ENCODE measurements at places on chromosomes 6 and 20. TPM values are rescaled to one million over a fixed set of nuclear protein-coding genes. Genes with fewer than 3 reads are reported as not detected.

DNA sequence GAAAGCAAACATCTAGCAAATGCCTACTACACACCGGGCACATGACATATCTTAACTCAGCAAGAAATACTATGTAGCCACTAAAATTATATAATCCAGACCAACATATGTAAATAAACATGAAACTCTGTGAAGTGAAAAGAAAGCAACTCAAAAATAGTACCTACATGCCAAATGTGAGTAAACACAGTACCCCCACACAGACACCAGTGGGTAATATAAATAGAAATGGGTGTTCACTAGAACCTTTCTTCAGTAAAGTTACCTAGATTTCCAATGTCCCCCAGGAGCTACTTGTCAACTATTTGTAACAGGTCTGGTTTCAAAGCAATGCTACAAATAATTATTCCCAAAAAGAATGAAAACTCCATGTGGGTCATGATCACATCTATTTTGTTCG is 25.5 kb downstream of the TRERF1 start:
- no peak for DNase-seq

DNA sequence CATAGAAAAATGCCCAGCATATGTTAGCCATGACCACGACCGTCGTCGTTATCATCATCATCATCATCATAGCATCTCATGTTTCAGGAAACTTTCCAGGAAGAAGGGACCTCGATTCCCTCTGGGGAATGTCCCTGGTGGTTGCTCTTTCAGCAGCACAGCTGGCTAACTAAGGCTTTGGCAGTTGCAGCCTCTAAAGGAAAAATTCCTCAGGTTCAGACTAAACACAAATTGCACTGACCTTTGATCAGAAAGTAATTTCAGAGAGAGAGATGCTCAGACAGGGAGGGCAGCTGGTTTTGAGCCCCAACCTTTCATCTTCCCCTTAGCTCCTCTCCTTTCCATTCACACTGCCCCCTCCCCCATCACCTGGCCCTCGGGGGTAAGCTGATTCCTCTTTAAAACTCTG is 5.6 kb upstream of the CFB start:
- peak; percentile 72 for DNase-seq

DNA sequence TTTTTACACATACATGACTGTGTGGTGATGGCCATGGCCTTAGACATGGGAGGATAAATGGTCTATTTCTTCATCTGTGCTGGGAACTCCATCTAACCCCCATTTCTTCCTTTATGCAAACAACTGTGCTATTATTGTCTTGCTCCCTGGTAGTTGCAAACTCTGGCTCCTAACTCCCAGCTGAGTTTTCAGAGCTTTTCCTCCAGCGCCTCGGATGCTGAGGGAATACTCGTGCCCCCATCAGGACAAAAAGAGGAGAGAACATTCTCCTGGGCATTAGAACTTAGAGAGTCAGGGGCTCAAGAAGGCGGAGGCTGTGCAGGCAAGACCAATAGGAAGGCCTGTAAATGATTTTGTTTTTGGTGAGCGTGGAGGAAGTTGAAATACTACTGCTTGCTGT is 2.1 kb downstream of the DAAM2 start:
- DNase-seq: no peak

DNA sequence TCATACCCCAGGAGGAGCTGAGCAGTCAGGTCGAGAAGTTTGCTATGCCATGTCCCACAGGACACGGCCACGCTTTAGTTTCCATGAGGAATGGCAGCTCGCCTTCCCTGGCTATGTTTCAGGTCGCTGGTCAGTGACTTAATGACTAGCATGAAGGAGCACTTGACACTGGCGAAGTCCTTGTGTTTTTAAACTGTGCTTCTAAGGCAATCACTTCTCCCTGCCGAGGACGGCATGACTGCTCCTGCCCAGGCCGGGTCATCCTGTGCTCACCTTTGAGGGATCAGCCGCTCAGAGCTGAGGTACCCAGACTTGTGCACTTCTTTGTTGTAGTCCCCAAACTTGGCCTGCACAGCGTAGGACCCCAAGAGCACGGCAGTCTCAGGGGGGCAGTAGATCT is 34.1 kb downstream of the EZR start:
- DNase-seq: no peak

- no peak for DNase-seq
These were observed 33.8 kb upstream of the RNF8 start for GRCh38 chr6:37319856-37320480.

DNA sequence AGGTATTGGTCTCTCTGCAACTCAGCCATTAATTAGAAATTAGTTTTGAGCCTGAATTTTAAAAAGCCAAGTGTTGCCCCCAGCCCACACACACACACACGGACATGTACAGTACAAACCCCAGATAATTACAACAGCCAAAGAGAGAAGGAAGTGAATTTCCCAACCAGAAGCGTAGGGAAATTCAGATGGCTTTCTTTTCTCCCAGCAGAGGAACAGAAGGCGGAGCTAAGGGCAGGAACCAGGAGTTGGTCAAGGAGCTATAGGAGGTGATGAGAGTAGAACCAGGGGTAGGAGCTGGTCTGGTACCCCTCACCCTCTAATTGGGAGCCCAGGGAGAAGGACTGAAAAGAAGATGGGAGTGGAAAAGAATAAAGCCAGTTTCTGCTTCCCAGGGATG is 3.9 kb upstream of the ZBTB9 start:
- no peak for DNase-seq

DNA sequence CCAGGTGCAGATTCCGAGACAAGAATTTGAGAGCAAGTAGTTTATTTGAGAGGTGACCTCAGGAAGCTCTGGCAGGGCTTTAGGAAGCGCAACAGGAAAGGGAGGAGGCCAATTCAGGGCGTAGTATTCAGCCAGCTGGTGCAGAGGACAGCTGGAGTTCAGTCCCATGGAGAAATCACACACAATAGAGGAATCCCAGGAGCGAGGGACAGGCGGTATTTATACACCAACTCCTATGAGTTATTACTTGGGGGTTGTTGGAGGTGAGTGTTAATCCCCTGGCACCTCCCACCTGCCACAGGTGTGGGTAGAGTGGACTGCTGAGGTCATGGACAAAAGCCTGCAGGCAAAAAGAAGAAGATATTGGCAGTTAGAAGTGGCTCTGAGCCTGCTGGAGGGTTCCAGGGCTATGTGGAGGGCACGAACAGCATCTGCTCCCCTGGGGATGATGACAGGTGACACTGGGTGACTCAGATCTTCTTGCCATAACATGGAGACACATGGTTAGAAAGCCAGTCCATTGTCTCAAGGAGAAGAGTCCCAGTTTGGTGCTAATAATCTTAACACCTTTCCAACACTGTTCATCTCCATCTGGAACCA is 13.9 kb upstream of the SULF2 start:
- peak; percentile 58 for DNase-seq

- DNase-seq: no peak
These were observed 6.1 kb downstream of the PDRG1 start for GRCh38 chr20:31945785-31946184.

DNA sequence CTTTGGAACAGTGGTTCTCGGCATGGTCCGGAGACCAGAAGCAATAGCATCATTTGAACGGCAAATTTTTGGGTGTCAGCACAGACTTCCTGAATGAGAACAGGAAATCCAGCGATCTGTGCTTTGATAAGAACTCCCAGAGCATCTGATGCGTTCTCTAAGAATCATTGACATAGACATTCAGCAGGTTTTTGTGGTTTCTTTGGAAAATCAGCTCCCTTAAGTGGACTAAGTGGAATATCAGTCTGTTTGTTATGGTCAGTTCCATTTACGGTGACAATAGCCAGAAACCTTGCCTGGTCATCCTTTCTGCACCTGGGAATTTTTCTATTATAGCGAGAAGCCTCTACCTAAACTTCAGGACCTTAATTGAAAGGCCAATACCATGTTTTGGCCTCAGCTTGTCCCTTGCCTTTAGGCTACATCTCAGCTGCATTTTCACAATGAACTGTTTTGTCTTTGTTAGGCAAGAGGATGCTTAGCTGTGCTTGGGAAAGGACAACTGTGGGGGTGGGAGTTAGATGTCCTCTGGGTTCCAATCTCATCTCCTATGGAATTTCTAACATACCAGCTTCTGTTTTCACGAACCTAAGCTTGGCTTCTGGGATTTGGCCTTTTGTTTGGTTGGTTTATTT is 299.7 kb downstream of the CDKAL1 start:
- no peak for DNase-seq

GRCh38 chr6:36809941-36810803 is 29.1 kb downstream of the CPNE5 start:
- DNase-seq: no peak

DNA sequence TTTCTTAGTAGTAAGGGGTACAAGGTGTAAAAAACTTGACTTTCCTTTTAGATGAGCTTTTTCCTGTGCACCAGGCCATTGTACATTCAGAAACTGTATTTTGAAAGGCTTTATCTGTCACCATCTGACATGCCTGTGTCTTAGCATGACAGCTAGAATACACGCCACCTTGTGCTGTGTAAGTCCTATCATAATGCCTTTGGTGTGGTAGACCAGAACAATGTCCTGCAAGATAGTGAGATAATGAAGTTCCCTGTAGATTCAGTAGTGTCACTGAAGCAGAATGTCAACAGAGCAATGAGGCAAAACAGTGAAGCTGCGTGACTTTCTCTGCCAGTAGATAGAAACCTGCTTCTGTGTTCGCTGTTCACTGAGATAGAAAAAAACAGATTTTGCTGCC is 105.8 kb downstream of the JAG1 start:
- no peak for DNase-seq

- peak; percentile 68 for DNase-seq
These were observed 19.6 kb downstream of the SOBP start for GRCh38 chr6:107509506-107509905.

GRCh38 chr6:143575901-143576426 is 64.4 kb upstream of the FUCA2 start:
- DNase-seq: no peak

GRCh38 chr20:37346236-37346534 is 245 bp downstream of the SRC start:
- DNase-seq: no peak

GRCh38 chr6:156857573-156857972 is 80.4 kb downstream of the ARID1B start:
- no peak for DNase-seq

GRCh38 chr20:37980876-37981275 is 52.4 kb downstream of the TTI1 start:
- DNase-seq: no peak

GRCh38 chr6:77456531-77457248 is 6.6 kb downstream of the HTR1B start:
- no peak for DNase-seq

DNA sequence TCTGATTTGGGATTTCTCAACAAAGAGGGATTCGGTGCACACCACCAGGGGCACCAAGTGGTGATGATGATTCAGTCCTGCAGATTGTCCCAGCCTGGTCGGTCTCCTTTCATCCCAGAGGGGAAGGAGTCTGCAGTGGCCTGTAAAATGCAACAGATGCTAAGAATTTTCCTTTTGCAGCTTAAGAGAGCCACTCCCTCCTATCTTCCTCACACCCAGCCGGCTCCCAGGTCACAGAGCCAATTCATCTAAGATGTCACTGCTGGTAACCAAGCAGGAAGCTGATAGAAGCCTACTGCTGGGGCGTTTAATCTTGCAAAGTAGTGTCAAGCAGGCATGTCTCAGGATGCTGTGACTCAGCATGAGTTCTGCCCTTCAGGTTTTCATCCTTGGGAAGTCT is 203.8 kb upstream of the LRFN2 start:
- no peak for DNase-seq

DNA sequence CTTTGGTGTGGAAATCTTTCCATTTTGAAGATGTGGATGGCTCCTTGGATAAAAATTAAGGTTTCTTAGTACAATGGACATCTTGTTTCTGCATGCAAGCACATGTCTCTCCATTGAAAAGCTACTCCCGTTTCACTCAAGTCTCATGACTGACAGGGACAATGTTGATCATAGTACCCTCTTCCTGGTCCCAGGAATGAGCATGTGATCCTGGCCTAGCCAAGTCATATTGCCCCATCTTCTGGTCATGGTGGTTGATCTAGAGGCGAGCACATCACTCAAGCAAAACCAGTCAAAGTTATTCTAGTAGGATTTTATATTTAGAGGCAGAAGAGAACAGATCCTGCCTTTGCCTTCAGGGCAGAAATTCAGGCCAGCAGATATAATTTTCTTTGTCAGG is 12.2 kb upstream of the CBLN4 start:
- no peak for DNase-seq

- peak; percentile 19 for DNase-seq
These were observed 67.3 kb upstream of the E2F3 start for GRCh38 chr6:20334334-20334733.

GRCh38 chr6:100618351-100618671 is 153.6 kb upstream of the SIM1 start:
- DNase-seq: no peak

GRCh38 chr6:78629836-78630235 is 237.5 kb upstream of the IRAK1BP1 start:
- no peak for DNase-seq

DNA sequence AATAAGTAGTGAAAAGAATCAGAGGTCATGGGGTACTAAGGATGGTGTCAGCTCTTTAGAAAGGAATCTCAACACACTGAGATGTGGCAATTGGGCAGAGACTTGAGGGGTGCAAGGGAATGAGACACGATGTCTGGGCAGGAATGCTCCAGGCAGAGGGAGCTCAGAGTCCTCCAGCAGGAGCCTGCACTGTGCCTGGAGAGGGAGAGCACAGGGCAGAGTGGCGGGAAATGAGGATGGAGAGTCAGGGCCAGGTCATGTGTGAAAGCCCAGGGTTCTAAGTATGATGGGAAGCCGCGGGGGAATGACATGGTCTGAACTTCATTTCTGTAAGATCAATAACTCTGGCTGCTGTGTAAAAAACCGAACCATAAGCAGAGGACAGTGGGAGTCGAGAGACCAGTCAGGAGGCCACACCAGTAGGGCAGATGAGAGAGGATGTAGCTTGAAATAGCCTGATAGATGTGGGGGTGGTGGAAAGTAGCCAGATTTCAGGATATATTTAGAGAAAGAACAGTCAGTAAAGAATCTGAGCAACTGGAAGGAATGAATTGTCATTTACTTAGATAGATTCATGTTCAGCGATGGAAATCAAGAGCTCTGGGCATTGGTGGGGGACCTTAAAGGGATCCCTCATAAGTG is 133.4 kb upstream of the DTNBP1 start:
- no peak for DNase-seq

DNA sequence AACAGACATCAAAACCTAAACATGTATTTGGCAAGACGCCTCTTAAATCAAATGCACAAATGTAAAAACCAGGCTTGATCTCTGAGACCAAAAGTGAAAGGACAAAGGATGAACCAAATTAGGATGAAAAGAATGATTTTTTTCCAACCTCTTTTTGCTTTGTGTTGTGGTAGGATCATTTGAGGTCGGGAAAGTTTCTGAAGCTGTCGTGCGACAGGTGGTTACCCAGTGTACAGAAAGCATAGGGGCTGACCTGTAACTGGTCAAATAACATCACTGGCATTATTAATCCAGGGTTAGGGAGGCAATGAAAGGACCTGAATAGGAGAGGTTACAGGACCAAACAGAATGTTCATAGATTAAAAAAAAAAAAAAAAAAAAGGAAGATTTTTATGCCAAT is 18.1 kb upstream of the NOL7 start:
- DNase-seq: no peak

KIF13A gene
- 52.2 TPM for total RNA-seq

RIPPLY2 gene
- total RNA-seq: not detected

RSPH9 gene
- total RNA-seq: not detected

FAM83C gene
- total RNA-seq: not detected

FAM217A gene
- not detected for total RNA-seq

All from PC-9 (cell line).